Aorta (tissue), 5 donors: ENCODE measurements at places on chromosomes 7 and 10. TPM values are rescaled to one million over a fixed set of nuclear protein-coding genes. Genes with fewer than 3 reads are reported as not detected.
A peak's percentile ranks its signal among the peaks of the same experiment; 100 is the strongest.

TTYH3 gene
- 79.9 TPM for total RNA-seq

CROT gene
- 19.5 TPM for total RNA-seq

DNA sequence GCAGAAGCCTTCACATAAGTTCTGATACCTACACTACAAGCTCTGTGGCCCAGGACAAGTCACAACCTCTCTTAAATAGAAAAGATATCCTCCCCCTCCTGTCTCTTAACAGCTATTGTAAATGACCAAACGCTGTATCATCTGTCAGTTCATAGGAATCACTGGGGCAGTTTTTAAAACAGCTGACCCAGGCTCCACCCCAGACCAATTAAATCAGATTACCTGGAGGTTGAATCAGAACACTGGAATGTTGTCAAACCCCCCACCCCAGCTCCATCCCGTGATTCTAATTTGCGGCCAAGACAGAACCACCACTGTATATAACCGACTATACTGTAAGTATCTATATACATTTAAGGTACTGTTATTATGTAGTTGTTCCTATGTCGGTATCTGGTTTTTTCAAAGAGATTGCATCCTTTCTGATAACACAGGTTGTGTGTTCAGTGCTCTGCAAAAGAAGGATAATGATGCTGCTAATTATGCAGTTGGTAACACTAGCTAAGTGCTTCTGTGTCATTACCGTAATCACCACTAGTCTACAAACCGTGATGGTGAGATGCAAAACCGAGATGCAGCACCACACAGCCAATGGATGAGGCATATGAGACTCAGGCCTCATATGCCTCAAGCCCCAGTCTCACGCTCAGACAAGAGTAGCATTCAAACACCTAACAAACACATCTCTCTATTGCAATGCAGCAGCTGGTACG, 47.4 kb downstream of the TNS3 start:
- H3K4me1 ChIP-seq, result no peaks in the 10 kb centered on the region
- H3K27me3 ChIP-seq, result no peaks in the 10 kb centered on the region
- DNase-seq, result no peak
- no peak overlapping the region for H3K27ac ChIP-seq

CYP3A4 gene
- total RNA-seq, result not detected

- H3K27me3 ChIP-seq, result no peaks in the 10 kb centered on the region
- H3K36me3 ChIP-seq, result no peaks in the 10 kb centered on the region
- no peaks in the 10 kb centered on the region for H3K4me1 ChIP-seq
- H3K27ac ChIP-seq, result no peak overlapping the region
Measured at GRCh38 chr10:70543911-70544310, 58.6 kb downstream of the PRF1 start.

DNA sequence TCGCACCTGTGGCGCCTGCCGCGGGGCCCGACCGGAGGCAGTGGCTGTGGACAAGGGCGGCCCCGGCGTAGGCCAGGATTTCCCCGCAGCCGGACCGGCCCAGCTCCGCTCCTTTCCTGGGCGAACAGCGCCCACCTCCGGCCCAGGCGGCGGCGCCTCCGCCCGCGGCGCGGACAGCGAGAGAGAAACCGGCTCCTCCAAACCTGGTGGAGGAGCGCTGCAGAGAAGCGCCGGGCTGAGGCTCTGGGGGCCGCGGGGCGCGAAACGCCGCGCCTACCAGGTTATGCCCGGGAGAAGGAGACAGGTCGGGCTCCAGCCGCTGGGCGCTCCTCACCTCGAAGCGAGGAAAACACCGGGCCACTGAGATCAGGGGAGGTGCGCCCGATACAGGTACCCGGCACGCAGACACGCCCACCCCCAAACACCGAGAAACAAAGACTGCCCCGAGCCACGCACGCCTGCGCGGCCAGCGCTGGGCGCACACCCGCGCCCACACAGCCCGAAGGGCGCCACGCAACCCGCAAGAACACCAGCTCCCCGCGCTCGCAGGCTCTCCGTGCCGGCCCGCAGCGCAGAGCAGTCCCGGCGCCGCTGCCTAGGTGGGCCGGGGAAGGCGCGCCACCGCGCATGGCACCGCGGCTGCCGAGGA, 3.3 kb downstream of the GRID1 start:
- H3K27ac ChIP-seq, result no peak overlapping the region
- no peaks in the 10 kb centered on the region for H3K4me1 ChIP-seq
- H3K27me3 ChIP-seq, result no peaks in the 10 kb centered on the region
- peak; percentile 75 for DNase-seq
- no peak overlapping the region for H3K4me3 ChIP-seq
- H3K36me3 ChIP-seq, result no peaks in the 10 kb centered on the region

SLIT1 gene
- total RNA-seq, result 0.19 TPM

TYW1B gene
- total RNA-seq, result 3.8 TPM

DNA sequence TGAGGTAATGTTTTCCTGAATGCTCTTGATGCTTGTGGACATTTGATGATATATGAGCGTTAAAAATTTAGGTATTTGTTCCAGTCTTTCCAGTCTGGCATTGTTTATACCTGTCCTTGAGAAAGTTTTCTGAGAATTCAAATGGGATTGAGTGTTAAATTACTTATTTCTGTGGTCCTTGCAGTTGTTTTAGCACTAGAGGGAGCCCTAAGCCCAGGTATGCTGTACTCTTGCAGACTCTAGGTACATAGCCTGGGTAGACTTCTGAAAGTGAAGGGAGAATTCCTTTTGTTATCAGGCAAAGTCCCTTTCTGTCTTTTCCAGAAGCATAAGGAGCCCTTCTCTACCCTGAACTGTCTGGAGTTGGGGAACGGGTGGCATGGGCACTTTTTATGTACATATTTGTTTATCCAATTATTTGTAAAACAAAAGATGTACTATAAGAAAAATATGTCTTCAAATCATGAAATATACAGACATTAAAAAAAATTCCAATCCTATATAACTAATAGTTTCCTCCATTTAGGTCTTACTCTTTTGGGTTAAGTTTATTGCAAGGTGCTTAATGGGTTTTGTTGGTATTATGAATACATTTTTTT, 262.1 kb downstream of the ATRNL1 start:
- no peaks in the 10 kb centered on the region for H3K36me3 ChIP-seq
- H3K4me1 ChIP-seq, result no peaks in the 10 kb centered on the region
- no peak overlapping the region for H3K4me3 ChIP-seq
- no peak overlapping the region for H3K27ac ChIP-seq
- no peak for DNase-seq

DNA sequence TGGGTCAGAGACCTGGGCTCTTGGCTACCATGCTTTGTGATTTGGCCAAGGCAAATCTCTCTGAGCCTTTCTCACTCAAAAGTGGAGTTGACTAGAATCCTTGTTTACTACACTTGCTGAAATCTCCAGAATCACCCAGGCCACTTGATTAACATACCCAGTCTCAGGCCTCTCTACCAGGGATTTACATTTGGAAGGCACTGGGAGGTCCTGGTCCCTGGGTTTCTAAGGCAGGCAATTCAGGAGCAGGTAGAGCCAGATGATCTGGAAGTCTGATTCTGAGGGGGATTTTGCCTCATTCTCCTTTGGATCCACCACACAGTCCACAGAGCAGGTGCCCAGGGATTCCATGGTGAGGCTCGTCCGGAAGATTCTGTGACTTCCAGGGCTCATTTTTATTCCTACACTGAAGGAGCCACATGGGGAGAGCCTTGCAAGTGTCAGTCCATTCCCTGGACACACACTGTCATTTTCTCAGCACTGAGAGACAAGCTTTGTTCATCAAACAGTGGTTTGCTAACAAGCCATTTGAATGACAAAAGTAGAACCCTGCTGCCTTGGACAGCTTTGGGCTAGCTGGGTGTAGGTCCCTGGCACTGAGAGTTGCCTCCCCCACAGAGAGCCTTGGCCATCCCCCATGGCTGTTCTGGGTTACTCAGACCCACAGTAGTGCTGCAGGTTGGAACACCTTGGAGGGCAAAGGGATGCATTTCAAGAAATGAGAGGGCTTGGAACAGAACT, 74.2 kb downstream of the NOC3L start:
- no peak for DNase-seq
- no peaks in the 10 kb centered on the region for H3K27me3 ChIP-seq
- no peak overlapping the region for H3K27ac ChIP-seq
- H3K4me3 ChIP-seq, result no peak overlapping the region
- H3K4me1 ChIP-seq, result no peaks in the 10 kb centered on the region

GRCh38 chr7:111025006-111025405, 65.9 kb upstream of the LRRN3 start:
- DNase-seq, result no peak
- H3K4me3 ChIP-seq, result no peak overlapping the region

- H3K27ac ChIP-seq, result no peak overlapping the region
- no peak for DNase-seq
- peak overlapping the region; percentile 76 for H3K4me3 ChIP-seq
- no peaks in the 10 kb centered on the region for H3K36me3 ChIP-seq
- no peaks in the 10 kb centered on the region for H3K27me3 ChIP-seq
- H3K4me1 ChIP-seq, result peaks cover 2% of the 10 kb centered on the region
Measured at GRCh38 chr7:7970531-7971307, 2.1 kb downstream of the GLCCI1 start.

- no peak for DNase-seq
- H3K27ac ChIP-seq, result no peak overlapping the region
- H3K27me3 ChIP-seq, result no peaks in the 10 kb centered on the region
- no peaks in the 10 kb centered on the region for H3K36me3 ChIP-seq
- no peaks in the 10 kb centered on the region for H3K4me1 ChIP-seq
- H3K4me3 ChIP-seq, result no peak overlapping the region
Measured at GRCh38 chr7:51292596-51292995, 24.0 kb downstream of the COBL start.

ICA1 gene
- total RNA-seq, result 31.1 TPM

DNA sequence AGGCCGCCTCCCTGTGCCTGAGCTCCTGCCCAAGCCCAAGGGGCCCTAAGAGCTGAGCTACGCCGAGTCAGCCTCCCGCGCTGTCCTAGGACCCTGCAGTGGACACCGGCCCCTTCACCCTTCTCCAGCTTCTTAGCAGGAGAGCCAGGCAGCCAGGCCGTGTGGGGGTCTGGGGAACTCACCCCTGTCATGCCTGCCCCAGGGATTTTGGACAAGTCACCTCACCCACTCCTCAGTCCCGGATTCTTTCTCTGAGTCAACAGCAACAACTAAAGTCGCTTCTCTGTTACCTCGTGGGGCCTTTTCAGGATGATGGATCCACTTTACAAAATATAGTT, 79.3 kb downstream of the MKI67 start:
- no peak overlapping the region for H3K27ac ChIP-seq
- DNase-seq, result no peak
- H3K27me3 ChIP-seq, result no peaks in the 10 kb centered on the region
- no peak overlapping the region for H3K4me3 ChIP-seq

- no peaks in the 10 kb centered on the region for H3K36me3 ChIP-seq
- no peak overlapping the region for H3K27ac ChIP-seq
- H3K4me1 ChIP-seq, result no peaks in the 10 kb centered on the region
Measured at GRCh38 chr7:128160296-128160695, 80.8 kb upstream of the LEP start.

DNA sequence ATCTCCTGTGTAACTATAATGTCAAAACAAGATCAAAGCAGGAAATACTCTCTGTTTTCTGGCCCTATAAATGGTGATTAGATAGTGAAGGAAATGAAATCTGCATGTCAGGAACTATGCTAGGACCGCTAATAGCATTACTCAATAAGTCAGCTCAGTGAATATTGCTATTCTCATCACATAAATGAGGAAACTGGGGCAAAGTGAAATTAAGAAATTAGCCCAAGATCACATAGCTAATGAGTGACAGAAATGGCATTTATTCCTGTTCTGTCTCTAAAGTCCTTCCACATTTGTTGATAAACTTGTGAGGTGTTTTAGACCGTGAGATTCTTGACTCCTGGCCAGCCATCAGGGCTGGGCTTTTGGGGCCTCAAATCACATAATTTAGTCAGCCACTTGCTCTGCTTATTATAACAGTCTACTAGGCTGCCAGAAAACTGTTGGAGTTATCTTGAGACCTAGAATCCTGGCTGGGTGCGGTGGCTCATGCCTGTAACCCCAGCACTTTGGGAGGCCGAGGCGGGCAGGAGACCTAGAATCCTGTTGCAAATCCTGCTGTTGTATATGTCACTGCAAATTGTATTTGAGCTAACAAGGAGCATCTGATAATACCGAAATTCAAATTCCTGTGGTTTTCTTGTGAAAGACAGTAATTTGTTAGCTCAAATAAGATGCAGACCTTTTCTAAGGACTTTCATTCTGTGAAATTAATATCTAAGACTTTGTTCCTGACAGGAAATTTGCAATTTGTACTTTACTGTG, 66.5 kb upstream of the SHTN1 start:
- no peak for DNase-seq
- H3K4me3 ChIP-seq, result no peak overlapping the region
- no peak overlapping the region for H3K27ac ChIP-seq
- no peaks in the 10 kb centered on the region for H3K4me1 ChIP-seq
- H3K27me3 ChIP-seq, result peaks cover 4% of the 10 kb centered on the region

GRCh38 chr7:81626008-81626407, 143.8 kb downstream of the HGF start:
- no peak for DNase-seq
- no peaks in the 10 kb centered on the region for H3K36me3 ChIP-seq
- no peaks in the 10 kb centered on the region for H3K27me3 ChIP-seq
- H3K27ac ChIP-seq, result no peak overlapping the region
- H3K4me1 ChIP-seq, result no peaks in the 10 kb centered on the region

GRCh38 chr10:52391927-52392602, 78.0 kb downstream of the DKK1 start:
- no peaks in the 10 kb centered on the region for H3K27me3 ChIP-seq
- H3K27ac ChIP-seq, result no peak overlapping the region
- no peaks in the 10 kb centered on the region for H3K36me3 ChIP-seq
- H3K4me1 ChIP-seq, result peaks cover 5% of the 10 kb centered on the region
- no peak for DNase-seq

- H3K4me3 ChIP-seq, result no peak overlapping the region
- no peaks in the 10 kb centered on the region for H3K4me1 ChIP-seq
- H3K36me3 ChIP-seq, result no peaks in the 10 kb centered on the region
- no peak for DNase-seq
Measured at GRCh38 chr7:150876817-150877526, 24.7 kb downstream of the AOC1 start.

DNA sequence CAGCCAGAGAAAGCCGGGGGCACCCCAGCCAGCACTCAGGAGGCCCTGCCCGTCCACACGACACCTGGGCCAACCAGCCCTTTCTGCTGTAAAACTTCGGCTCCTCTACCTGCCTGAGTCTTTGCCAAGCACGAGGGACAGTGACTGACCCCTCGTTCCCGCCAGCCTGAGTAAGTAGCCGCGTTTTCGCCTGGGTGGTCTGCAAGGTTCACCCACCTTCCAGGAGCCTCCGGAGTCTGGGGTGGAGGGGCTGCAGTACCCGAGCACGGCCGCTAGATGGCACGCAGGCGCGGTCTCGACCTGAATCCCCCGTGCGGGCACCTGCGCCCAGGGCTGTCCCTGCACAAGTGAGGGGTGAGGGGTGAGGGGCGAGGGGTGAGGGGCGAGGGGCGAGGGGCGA, 192.7 kb downstream of the PTPRN2 start:
- H3K4me3 ChIP-seq, result no peak overlapping the region
- no peaks in the 10 kb centered on the region for H3K27me3 ChIP-seq
- no peaks in the 10 kb centered on the region for H3K4me1 ChIP-seq
- no peaks in the 10 kb centered on the region for H3K36me3 ChIP-seq
- no peak overlapping the region for H3K27ac ChIP-seq
- DNase-seq, result peak; percentile 79

- H3K4me3 ChIP-seq, result no peak overlapping the region
- peak overlapping the region; percentile 84 for H3K27ac ChIP-seq
- peaks cover 16% of the 10 kb centered on the region for H3K4me1 ChIP-seq
- no peaks in the 10 kb centered on the region for H3K36me3 ChIP-seq
- no peaks in the 10 kb centered on the region for H3K27me3 ChIP-seq
Measured at GRCh38 chr7:137937202-137937560, 64.7 kb downstream of the CREB3L2 start.

- no peaks in the 10 kb centered on the region for H3K27me3 ChIP-seq
- no peaks in the 10 kb centered on the region for H3K4me1 ChIP-seq
- no peaks in the 10 kb centered on the region for H3K36me3 ChIP-seq
- H3K4me3 ChIP-seq, result no peak within 1 kb of the TSS
- no peak for DNase-seq
Measured at GRCh38 chr7:37683246-37684120, at the start of gene GPR141. GPR141 (plus strand) TSS chr7:37683766; CDS start chr7:37740394, 56,628 bp downstream.
